Cardiac muscle cell (in vitro differentiated cells and primary cell): ENCODE measurements at places on chromosomes 6 and 20. TPM values are rescaled to one million over a fixed set of nuclear protein-coding genes. Genes with fewer than 3 reads are reported as not detected.

HNF4A gene
- total RNA-seq = 0.09 TPM in 1 of 2 replicates, not detected in the other

SLC24A3 gene
- total RNA-seq = 1.7 and 1.8 TPM in 2 replicates

SLC52A3 gene
- 0.12 TPM in 1 of 2 replicates, not detected in the other for total RNA-seq

GNMT gene
- 0.21 and 0.25 TPM in 2 replicates for total RNA-seq

DNA sequence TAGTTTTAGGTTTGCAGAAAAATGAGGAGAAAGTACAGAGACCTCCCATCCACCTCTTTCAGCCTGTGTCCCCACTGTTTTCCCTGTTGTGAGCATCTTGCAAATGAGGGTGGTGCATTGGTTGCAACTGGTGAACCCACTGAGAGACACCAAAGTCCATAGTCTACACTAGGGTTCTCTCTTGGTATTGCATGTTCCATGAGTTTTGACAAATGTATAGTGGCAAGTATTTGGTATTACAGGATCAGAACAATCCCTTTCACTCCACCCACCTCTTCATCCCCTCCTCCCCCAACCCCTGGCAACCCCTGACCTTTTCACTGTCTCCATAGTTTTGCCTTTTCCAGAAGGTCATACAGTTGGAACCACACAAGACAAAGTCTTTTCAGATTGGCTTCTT lies 20.1 kb downstream of the ZNF831 start:
- DNase-seq = no peak

- no peak for DNase-seq
Observed at GRCh38 chr6:168994956-168995355, 258.7 kb downstream of the THBS2 start.

GRCh38 chr6:117264692-117265409 lies 507 bp upstream of the VGLL2 start:
- DNase-seq = peak; percentile 16

DNA sequence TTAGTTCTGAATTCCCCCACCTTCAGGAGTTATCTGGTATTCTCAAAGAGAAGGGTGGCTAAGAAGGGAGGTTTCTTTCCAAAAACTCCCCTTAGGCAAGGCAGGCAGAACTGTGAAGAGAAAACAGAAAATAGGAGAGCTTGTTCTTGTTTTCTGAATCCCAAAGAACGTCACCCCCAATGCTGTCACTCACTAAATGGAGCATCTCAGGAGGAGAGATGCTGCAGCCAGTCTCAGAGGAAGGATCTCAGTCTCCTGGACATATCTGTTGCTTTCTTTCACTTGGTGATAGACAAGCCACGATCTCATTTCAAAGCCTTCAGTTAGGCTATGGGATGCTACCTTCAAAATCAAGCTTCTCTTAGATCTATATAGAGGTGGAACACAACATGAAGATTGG lies 16.1 kb upstream of the MYB start:
- DNase-seq = no peak

DNA sequence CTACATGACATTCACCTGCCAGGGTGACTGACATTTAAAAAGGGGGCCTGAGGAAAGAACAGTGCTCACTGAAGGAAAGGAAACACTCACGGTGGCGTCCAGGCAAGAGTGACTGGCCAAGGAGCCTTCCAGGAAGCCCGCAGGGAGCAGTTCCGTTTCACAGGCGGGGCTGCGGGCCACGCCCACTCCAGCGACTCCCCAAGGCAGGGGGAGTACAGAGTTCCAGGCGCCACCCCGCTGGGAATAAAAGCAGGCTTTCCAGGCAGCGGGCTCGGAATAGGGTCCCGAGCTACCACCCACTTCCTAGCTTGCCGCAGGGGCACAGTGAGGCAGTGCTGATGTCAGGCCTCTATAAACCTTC lies 34.2 kb downstream of the PKIG start:
- no peak for DNase-seq

DNA sequence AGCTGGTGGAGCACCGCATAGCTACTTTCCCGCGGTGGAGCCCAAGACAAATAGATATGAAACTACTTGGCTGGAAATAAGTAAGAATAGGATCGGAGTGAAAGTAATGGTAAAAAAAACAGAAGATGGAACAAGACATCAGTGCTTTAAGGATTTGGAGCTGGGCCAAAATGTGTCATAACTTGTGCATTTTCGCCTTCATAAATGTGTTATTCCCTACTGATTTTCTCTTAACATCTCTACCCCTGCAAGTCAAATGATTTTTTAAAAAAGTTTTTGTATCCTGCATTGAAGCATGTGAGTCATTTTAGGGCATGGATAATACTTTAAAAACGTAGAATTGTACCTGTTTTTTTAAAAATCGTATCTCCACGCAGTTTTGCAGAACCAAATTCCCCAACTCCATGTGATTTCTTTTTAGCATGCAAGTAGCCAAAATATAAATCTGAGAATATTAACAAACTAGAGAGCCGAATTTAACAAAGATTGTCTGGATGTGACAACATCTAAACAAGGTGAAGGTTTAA lies 882 bp upstream of the FAM184A start:
- DNase-seq = peak; percentile 62

DNA sequence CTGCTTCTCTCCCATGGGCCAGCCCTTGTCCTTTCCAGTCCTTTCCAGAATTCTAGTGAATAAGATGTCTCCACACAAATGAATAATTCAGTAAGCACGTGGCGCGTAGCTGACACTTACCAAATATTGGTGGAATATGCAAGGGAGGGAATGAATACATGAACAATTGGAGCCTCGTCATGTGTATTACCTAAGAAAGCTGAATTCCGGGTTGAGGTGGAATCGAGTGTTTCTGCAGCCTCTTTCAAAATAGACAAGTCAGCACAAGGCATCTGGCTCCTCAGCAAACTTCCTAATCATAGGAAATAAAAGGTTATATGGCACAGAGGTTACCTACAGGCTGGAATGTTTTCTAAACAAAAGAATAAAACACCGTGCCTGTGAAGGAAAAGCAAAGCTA lies 47.0 kb upstream of the NT5E start:
- DNase-seq = no peak

DNA sequence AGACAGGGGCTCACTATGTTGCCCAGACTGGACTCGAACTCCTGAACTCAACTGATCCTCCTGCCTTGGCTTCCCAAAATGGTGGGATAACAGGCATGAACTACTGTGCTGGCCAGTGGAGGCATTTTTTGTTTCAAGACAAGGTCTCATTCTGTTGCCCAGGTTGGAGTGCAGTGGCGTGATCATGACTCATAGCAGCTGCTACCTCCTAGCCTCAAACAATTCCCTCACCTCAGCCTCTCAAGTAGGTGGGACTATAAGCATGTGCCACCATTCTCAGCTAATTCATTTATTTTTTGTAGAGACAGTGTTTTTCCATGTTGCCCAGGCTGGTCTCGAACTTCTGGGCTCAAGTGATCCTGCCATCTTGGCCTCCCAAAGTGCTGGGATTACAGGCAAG lies 17.2 kb downstream of the ENPP3 start:
- DNase-seq = no peak

GRCh38 chr6:87183687-87184086 lies 28.3 kb downstream of the ZNF292 start:
- DNase-seq = no peak

GRCh38 chr20:20333866-20334265 lies 34.0 kb upstream of the INSM1 start:
- DNase-seq = no peak

GRCh38 chr6:149271348-149272340 lies 45.9 kb upstream of the TAB2 start:
- DNase-seq = no peak

DNA sequence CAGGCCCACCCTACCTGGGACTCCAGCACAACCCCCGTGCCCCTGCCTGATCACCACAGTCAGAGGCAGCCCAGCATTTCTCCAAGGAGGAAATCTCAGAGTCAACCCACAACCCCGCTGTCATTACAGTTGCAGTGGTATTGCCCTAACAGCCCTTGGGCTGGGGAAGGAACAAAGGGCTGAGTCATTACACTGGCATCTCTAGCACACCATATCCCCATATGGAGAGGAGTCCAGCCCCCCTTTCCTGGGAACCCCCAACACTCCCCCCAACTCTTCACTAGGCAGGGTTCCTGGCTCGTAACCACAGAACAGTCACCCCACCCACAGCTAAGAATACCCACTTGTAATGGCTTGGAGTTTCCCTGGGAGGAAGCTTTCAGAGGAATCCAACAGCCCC lies 149.4 kb upstream of the OGFRL1 start:
- DNase-seq = peak; percentile 48
